ENCODE measurements at places on chromosomes 6 and 20. TPM values are rescaled to one million over a fixed set of nuclear protein-coding genes. Genes with fewer than 3 reads are reported as not detected.

GRCh38 chr6:51265426-51265825 lies 446.8 kb downstream of the TFAP2B start:
- no peak for DNase-seq

DNA sequence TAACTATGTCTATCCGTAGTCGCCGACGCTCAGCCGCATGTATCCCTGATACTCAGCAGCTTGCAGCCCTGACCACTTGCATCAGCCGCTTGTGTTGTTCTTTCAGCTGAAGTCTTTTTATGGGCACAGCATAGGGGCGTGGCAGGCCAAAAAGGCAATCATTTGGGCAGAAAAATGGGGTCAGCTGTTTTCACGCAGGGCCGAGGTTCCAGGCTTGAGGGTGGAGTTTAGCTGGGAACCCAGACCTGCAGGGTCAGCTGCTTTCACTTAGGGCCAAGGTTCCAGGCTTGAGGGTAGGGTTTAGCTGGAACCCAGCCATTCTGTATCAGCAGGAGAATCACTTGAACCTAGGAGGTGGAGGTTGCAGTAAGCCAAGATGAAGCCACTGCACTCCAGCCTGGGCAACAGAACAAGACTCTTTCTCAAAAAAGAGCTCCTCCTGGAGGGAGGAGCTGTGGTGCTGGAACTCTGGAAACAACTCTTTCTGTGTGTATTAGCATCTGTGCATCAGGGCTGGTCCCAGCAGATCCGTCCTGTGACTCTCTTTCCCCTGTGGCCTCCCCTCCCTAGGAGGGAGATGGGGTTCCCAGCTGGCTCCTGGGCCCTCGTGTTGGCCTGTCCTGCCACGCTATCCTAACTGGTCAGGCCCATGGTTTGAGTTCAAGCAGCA lies 56.9 kb upstream of the PRND start:
- no peak for DNase-seq

DNA sequence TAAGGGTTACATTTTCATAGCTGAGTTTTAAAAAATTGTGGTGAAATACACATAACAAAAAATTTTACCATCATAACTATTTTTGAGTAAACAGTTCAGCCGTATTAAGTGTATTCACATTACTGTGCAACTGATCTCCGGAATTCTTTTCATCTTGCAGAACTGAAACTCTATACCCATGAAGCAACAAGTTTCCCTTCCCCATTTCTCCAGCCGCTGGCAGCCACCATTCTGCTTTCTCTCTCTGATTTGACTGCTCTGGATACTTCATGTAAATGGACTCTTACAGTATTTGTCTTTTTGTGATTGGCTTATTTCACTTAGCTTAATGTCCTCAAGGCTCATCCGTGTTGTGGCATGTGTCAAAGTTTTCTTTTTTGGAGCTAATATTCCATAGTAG lies 341.6 kb downstream of the QKI start:
- DNase-seq = no peak

DNA sequence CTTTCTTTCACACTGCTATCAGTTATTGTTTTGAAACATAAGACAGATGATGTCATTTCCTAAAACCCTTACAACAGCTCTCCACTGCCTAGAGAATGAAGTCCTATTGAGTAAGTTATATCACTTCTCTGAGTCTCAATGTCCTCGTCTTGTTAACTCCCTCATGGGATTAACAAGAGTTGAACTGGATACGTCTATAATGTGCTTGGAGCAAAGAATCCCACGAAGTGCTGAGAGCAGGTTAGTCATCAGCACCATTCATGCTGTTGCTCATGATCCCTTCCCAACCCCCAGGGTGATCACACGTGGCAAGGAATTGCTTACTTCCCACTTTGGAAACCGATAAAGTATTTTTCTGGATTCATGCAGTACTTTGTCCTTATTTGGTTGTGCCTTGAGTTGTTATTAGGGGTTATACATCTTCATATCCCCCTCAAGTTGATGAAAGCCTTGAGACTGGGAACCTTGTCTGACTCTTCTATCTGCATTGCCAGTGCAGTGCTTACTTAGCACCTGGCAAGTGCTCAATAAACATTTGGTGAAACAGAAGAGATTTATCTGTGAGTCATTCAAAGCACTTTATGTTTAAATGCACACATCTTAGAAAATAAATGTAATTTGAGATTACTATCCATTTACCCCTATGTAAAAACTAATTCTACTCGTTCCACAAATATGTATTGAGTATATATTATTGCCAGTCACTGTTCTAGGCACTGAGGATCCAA lies 487.5 kb downstream of the EPM2A start:
- peak; percentile 75 for DNase-seq

- DNase-seq = peak; percentile 6
These were observed 260.0 kb upstream of the MAP3K7 start for GRCh38 chr6:90846824-90847223.

The GSTA3 gene
- total RNA-seq = not detected

GRCh38 chr6:22001396-22002027 lies 295.3 kb downstream of the PRL start:
- DNase-seq = no peak

GRCh38 chr6:43142101-43142500 lies 29.0 kb upstream of the SRF start:
- no peak for DNase-seq

DNA sequence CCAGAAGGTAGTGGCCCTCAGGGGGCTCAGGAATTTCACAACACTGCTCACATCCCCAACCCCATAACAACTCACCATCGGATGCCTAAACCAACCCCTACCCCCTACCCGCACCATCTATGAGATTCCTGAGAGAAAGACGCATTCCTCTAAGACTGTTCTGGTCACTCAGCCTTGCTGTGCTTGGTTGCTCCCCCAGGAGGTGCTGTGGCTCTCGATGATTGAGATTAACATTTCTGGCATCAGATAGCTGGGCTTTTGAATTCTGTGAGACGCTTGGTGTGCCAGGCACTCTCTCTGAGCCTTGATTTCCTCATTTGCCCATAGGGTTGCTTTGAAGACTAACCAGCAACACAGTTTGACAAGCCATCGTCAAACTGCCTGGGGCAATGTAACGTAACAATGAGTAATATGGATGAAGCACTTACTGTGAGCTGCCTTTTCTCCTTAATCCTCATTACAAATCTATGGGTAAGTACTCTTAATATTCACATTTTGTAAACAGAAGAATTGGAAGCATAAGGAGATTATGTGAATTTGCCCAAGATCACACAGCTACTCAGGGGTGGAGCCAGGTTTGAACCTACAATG lies 978 bp downstream of the WFDC6 start:
- no peak for DNase-seq

DNA sequence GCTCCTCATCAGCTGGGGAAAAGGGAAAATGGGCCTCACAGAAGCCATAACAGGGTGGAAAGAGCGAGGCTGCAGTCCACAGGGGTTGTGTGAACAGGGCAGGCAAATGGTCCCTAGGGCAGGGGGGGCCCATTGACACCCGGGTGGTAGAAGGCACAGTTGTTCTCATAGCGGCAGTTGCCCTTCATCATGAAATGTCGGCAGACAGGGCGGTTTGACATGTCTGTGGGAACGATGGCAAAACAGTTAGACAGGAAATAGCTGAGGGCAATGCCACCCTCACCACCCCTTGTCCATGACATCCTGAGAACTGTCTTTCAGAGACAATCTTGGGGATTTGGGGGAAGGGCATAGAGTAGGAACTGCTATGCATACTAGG lies 15.6 kb downstream of the PPP1R10 start:
- DNase-seq = no peak

- DNase-seq = no peak
These were observed 224.7 kb downstream of the NRN1 start for GRCh38 chr6:5781966-5782556.

The SYNE1 gene
- total RNA-seq = 43.9 TPM

- DNase-seq = peak; percentile 2
These were observed 69.6 kb downstream of the TBXT start for GRCh38 chr6:166097914-166098522.

The EDEM2 gene
- 34.4 TPM for total RNA-seq

- DNase-seq = no peak
These were observed 37.9 kb downstream of the SLC24A3 start for GRCh38 chr20:19250346-19250745.

- DNase-seq = no peak
These were observed 12.1 kb downstream of the MYLK2 start for GRCh38 chr20:31831211-31831610.

The CST5 gene
- total RNA-seq = not detected

- no peak for DNase-seq
These were observed 14.2 kb upstream of the CALHM5 start for GRCh38 chr6:116497113-116497676.

The SYCP2 gene
- 0.26 TPM for total RNA-seq

GRCh38 chr6:52787917-52788316 lies 15.7 kb downstream of the GSTA1 start:
- DNase-seq = no peak

The SERPINB1 gene
- 12.9 TPM for total RNA-seq

GRCh38 chr6:151325075-151326050 lies 66.0 kb downstream of the ZBTB2 start:
- DNase-seq = peak; percentile 66

GRCh38 chr6:79778816-79779215 lies 147.7 kb downstream of the SH3BGRL2 start:
- DNase-seq = no peak

The ILRUN gene
- total RNA-seq = 40.5 TPM

Data from A172 (cell line).